ENCODE measurements at places on chromosomes 1 and 21.

GRCh38 chr1:19206947-19207346, 3.1 kb downstream of the UBR4 start:
- DNase-seq = no peak

DNA sequence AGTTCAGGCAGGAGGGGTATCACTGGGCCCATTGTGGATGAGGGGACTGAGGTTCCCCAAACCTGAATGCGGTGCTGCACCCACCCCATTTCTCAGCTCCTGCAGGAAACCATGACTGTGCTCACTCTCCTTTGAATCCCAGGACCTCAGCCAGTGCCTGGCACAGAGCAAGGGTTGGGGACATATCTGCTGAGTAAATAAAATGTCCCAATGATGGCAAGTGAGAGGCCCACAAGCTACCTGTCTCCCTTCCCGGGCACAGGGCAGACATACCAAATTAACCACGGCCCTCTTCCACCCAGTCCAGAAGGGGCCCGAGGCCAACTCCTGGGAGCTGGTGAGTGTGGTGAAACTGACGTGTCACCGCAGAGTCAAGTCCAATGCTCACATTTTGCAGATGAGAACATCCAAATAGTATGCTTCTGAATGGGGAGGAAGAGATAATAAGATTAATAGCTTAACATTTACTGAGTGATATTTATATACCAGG, 97.6 kb downstream of the EPHB2 start:
- no peak for DNase-seq

GRCh38 chr1:41546833-41547135, 62.3 kb upstream of the EDN2 start:
- no peak for DNase-seq

- no peak for DNase-seq
These were observed 383.9 kb downstream of the PTBP2 start for GRCh38 chr1:97105531-97105930.

DNA sequence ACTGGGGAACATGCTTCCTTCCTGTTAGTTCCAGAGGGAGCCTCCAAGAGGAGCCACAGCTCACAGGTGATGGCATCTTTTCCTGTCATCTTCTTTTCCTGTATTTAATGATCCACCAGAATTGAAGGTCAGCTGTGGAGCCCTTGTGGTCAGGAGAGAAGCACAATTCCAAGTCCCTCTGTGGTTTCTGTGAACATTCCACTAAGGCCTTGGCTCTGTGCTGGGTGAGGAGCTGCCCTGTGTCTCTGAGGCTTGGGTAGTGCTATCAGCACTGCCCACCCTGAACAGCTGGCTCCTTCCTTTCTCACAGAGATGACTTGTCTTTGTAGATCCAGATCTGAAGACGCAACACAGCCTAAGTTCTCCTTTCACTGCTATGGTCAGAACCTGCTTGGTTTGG, 141.9 kb upstream of the MAP1LC3C start:
- no peak for DNase-seq

DNA sequence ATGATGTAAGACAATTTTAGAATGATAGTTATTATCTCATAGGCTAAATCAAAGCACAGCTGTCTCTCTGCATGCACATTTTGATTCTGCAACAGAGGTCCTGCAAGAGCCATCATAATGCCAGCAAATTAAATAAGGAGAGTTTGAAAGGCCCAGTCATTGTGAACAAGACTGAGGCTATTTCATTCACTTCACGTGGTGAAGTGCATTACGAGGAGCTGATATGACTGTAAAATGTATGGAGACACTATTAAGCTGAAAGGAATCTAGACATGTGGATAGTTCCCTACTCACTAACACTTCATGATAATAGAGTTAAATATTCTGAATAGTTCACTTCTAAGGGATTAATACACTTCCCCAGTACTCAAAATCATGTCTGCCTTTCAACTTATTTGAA, 299.0 kb downstream of the SMYD3 start:
- no peak for DNase-seq

DNA sequence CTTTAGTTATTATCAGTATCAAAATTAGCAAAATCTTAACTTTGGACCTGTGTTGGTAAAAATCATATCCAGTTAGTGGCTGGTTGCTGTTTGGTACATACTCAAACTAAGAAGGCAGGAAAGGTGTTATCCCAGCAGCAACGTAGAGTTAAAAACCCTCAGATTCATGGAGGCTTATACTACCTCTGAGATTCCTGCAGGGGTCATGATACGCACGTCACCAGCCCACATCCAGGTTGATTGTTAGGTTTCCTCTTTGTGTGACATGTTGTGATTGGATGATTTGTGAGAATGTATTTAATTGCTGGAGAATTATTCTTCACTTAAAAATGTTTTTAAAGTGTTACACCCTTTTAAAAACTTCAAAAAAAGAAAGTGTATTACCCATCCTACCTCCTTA, 423.3 kb upstream of the ADGRL2 start:
- DNase-seq = no peak

- DNase-seq = no peak
These were observed 42.5 kb upstream of the CLIC4 start for GRCh38 chr1:24702511-24703293.

GRCh38 chr1:198942466-198942865, 303.6 kb downstream of the PTPRC start:
- DNase-seq = no peak

Measured in NCI-H2227 treated with DMSO at 0.1 percent for 48 hours (cell line).